ENCODE measurements at places on chromosomes 4 and X.

DNA sequence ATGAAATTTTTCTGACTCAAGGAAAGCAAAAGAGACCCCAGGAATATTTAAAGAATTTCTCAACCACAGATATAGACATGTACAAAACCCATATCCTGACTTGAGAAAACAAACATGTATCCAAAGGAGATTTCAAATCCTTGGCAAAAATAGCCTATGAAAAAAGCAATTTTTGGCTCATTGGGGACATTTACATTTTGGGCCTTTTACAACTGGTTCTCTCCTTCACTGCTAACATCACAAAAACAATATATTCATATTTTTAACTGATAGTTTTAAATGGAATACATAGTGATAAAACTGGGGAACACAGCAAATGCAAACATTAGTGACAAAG is 65.0 kb downstream of the SH3RF1 start:
- no peak for DNase-seq

DNA sequence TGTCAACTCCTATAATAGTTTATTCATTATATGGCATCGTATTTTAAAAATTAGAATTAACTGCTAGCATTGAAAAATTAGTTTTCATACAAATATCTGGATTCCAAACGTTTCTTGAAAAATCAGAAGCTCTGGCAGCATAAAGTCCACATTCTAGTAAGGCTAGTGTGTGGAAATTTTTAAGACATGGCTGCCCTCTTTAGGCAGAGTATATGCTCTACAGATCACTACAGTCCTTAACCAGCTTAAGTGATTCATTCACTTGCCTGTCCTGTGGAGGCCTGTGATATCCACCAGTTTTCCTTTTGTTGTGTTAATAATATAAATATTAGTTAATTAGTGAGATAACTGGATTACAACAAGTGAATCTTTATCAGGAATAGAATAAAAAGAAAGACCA is 287.2 kb downstream of the OPHN1 start:
- no peak for DNase-seq

GRCh38 chrX:151516538-151517187 is 46.8 kb upstream of the PASD1 start:
- no peak for DNase-seq

DNA sequence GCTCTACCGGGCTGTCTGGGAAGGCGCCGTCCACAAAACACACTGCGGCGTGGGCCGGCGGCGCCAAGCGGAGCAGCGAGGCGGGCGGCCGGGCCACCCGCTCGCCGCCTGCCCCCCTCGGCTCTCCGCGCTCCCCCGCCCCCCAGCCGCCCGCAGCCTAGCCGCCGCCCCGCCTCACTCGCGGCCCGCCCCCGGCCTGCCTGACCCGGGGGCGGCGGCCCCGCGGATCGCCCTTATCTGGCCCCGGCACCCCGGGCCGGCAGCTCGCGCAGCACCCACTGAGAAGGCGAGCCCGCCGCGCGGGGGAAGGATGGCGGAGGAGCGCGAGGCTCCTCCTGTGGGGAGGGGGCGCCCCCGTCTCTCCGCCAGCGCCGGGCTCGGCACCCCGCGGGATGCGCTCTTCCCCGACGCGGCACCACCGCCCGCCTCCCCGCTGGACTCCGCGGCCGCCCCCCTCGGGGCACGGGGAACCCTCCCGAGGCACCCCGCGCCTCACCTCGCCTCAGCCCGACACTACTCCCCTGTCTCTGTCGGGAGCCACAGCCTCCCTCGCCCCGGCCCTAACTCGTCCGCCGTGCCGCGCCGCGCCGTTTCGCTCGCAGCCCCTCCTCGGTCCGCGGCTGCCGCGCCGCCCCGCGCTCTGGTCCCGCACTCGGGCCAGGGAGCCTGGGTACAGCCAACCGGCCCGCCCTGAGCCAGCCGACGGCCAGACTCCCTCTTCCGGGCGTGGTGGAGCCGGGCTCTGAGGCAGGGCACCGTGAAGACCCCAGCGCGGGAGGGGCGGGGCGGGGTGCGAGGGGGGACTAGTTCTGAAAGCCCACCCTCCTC is 566 bp downstream of the ATP11C start:
- no peak for DNase-seq

GRCh38 chrX:150615356-150615755 is 46.9 kb downstream of the MTM1 start:
- no peak for DNase-seq

DNA sequence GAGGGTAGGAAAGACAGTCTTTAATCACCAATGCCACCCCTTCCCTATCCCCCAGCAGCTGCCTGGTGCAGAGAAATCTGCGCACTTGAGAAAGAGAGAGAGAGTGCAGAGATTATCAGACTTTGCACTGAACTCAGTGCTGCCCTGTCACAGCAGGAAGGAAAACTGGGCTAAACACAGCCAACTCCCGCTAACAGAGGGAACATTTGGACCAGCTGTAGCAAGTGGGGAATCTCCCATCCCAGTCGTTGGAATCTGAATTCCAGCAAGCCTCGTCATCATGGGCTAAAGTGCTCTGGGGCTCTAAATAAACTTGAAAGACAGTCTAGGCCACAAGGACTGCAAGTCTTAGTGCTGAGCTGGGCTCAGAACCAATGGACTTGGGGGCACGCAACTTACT is 168.7 kb downstream of the DLG3 start:
- DNase-seq: no peak

- DNase-seq: no peak
These were observed at the start of gene NPY2R for GRCh38 chr4:155208258-155209054. Gene NPY2R (plus strand): TSS chr4:155208636. CDS start chr4:155213940, 5,304 bp downstream.

GRCh38 chr4:156073976-156074375 is 120.3 kb upstream of the CTSO start:
- DNase-seq: no peak

DNA sequence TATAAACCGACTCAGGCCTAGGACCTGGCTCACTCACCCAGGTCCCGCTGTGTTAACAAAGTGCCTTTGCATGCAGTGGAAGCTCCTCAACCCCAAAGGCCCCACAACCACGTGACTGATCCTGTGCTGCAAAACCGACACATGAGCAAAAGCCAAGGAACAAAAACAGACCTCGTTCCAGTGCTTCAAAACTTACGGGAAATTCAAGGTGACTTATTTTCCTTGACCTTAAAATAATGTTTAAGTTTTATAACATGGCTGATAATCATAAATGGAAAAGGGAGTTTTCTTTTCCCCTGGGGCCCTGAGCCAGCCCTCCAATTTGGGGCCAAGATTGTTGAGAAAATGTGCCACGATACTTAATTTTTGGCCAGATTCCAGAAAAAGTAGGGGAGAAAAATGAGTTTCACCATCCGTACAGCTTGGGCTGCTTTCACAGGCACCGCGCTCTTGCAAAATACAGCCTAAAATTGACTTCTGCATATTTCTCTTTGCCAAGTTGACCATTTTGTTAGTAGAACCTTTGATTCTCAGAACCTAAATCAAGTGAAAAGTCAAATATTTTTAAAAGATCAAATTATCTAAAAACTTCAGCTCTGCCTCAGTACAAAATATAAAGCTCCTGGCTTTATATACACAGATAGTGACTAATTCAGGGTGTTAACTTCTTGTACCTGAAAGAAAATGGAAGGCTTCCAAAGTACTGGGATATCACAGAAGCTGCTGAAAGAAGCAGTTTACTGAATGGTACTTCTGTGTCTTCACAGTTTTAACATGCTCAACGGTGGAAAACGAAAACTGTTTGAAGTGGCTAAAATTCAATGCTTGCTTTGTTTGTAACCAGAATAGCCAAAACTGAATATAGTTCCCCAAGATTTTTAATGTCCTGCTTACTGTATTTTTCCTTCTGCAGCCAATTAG is 93.8 kb downstream of the APBB2 start:
- DNase-seq: no peak

- DNase-seq: no peak
These were observed at the start of gene PDZD4 for GRCh38 chrX:153829799-153830639. Gene PDZD4 (minus strand): TSS chrX:153830544. CDS start chrX:153830298, 246 bp downstream.

DNA sequence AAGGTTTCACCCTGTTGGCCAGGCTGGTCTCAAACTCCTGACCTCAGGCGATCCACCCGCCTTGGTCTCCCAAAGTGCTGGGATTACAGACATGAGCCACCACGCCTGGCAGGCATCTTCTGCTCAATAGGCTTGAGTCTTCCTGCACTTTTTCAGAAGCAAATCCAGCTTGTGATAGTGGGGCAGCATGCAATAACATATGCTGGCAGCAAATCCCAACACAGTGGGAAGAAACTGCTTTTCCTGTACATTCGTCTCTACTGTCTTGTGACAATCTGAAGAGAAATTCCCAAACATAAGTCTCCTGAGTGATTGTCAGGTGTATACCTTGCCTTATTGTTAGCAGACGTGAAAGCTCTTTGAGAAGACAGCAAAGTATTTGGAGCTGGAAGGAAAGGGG is 145.7 kb downstream of the PALLD start:
- no peak for DNase-seq

DNA sequence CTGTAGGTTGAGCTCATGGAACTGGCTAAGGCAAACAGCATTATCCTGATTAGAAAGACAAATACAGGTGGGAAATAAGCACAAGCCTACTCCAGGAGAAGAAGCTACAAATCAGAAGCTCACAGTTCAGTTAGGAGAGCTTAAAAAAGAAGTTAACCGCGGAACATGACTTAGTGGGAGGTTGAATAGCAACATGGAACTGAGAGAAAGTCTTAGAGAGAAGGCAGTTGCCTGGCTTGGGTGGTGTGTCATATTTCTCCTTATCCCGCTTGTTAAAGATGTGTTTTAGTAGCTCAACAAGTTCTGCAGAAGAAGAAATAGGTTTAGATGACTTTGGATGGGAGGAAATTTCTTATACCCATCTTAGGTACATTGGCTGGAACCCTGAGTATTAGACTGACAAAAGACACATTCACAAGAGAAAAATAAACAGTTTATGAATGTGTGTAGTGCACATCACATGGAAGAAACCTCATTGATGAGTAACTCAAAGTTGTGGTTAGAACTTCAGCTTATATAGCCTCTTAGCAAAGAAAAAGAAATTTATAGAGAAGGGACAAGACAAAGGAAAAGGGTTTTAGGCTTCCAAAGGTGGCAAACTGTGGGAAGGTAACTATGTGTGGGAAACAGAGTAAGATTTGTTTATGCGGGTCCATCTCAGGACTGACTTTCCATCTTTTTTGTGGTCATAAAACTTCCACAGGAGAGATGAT is 37.4 kb upstream of the RXFP1 start:
- no peak for DNase-seq

- DNase-seq: no peak
These were observed 51.8 kb upstream of the VEGFD start for GRCh38 chrX:15435836-15436619.

GRCh38 chr4:162727766-162728165 is 438.9 kb downstream of the NAF1 start:
- DNase-seq: no peak

GRCh38 chr4:150250998-150251651 is 172.9 kb downstream of the DCLK2 start:
- no peak for DNase-seq

DNA sequence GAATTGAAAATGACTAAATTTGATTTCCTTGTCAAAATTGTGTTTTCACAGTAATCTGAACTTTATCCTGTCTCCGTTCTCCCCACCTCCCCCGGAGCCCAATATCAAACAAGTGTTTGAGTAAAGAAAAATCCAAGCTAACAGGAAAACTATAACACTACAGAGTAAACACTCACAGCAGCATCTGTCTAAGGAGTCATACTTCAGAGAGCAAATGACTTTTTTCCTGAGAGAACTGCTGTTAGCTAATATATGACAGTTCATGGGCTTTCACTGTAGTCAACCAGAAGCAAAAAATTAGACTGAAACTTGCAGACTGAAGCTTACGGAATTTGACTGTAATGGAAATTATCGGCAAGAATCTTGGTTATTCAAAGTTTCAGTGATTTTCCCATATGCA is 321.7 kb downstream of the ANKRD50 start:
- no peak for DNase-seq

- no peak for DNase-seq
These were observed 856 bp downstream of the SLC9B1 start for GRCh38 chr4:103018391-103019307.

GRCh38 chrX:150258463-150259430 is 104.4 kb upstream of the MAMLD1 start:
- no peak for DNase-seq

- DNase-seq: no peak
These were observed 11.8 kb downstream of the CLCN5 start for GRCh38 chrX:49934148-49934547.

- DNase-seq: no peak
These were observed 1646.9 kb upstream of the ADGRL3 start for GRCh38 chr4:59553063-59553720.

GRCh38 chrX:27675493-27675892 is 85.3 kb downstream of the DCAF8L2 start:
- no peak for DNase-seq

DNA sequence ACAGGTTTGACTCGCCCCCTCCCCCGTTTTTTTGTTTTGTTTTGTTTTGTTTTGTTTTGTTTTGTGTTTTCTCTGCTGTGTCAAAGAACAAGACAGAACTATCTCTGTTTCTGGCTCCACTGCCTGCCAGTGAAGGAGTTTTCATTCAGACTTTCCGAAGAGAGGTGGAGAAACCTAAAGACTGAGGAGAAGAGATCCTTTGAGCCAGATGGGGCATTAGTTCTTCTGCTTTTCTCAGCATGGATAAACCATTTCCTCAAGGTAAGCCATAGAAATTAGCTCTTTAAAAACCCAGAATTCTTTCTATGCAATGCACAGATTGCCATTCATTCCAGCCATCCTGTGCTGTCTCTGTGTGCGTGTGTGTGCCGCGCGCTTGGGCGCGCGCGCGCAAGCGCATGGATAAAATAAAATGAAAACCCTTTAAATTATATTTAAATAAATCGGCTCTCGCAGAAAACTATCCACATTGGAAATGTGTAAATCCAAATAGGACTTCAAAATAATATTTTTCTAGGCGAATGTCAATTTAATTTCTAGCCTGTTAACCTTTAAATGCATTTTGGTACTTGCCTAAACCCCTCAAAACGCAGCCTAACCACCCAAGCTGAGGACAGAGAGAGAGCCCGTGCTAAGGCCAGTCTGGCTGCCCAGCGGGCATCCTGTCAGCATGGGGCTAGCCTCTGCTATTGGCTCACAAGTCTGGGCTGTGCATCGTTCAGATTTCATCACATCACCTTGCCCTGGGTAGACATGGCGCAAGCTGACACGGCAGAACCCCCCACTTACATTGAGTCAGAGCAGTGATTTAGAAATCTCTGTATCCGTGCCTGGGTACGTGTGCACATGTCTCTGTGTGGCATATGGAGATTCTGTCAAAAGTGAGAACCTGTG is 113.0 kb upstream of the VAMP7 start:
- no peak for DNase-seq

GRCh38 chrX:138775517-138775916 is 64.0 kb upstream of the FGF13 start:
- no peak for DNase-seq

DNA sequence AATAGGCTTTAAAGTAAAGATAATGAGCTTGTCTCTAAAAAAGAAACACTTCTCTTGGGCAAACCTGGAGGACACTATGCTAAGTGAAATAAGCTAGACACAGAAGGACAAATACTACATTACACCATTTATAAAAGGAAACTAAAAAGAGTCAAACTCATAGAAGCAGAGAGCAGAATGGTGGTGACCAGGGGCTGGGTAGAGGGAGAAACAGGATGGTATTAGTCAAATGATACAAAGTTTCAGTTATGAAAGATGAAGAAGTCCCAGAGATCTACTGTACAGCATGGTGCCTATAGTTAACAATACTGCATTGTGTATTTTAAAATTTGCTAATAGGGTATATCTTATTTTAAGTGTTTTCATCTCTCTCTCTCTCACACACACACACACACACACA is 28.5 kb downstream of the ACSL4 start:
- DNase-seq: no peak

- no peak for DNase-seq
These were observed 58.2 kb upstream of the PTCHD1 start for GRCh38 chrX:23276475-23276874.
